NCI-H187 (cell line): ENCODE measurements at places on chromosomes 2 and 18.
A peak's percentile ranks its signal among the peaks of the same experiment; 100 is the strongest.

DNA sequence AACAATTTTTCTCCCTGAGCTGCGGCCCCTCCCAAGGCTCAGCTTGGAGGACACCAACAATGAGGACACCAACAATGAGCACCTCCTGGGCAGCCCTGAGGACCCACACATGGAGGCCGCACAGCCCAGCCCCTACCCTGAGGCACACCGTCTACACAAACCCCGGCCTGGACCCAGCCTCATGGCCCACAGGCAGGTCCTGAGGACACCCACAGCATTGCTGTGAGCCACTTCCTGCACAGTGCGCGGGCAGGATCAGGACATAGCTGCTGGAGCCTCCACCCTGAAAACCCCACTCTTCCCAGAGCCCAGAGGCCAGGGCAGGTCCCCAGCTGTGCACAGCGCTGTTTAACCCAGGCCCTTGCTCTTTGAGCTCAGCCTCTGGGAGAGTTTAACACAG lies 194.3 kb downstream of the RTP5 start:
- DNase-seq = no peak

- no peak for DNase-seq
These were observed 286.9 kb upstream of the NXPH2 start for GRCh38 chr2:139067072-139067471.

- no peak for DNase-seq
These were observed 72.4 kb upstream of the HAAO start for GRCh38 chr2:42864641-42865280.

DNA sequence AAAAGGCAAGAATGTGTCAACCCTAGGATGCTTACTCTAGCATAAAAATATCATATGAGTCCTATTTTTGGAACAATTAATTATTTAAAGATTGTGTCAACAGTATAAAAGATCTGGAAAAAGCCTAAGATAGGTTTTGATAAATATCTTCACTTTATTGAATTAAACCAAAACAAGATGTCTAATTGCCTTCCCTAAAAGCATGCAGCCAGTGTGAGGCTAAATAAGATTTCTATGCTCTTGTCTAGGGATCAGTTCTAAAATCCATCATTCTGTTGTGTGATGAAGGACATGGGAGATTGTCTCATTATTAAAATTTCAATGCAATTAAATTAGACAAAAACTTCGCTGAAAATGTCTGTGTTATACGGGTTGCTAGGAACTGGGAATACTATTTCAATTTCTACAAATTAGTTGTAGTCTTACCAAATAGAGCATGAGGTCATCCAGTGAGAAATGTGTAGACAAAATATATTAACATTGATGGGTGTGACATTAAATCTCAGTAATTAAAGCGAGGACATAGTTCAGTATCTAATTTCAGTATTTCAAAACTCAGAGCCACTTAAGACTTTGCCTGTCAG lies 535.6 kb upstream of the FSIP2 start:
- DNase-seq = no peak

DNA sequence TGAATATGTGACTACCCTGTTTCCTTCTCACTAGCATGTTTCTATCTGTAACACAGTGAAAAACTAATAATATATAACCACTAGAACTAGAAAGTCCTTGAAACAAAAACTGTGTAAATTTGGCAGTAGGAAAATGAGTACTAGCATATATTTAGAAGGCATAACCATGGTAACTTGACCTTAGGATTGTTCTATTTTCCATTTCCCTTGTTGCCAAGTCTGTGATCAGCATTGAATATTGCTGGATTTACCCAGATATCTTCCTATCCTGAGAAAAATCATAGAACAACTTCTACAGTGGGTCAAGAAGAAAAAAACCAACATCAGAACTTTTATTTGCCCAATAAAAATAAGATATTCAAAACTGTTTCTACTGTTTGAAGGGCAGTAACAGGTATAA lies 563.9 kb upstream of the NRXN1 start:
- DNase-seq = no peak

GRCh38 chr2:95730813-95731212 lies 139.0 kb downstream of the TRIM43 start:
- DNase-seq = no peak

DNA sequence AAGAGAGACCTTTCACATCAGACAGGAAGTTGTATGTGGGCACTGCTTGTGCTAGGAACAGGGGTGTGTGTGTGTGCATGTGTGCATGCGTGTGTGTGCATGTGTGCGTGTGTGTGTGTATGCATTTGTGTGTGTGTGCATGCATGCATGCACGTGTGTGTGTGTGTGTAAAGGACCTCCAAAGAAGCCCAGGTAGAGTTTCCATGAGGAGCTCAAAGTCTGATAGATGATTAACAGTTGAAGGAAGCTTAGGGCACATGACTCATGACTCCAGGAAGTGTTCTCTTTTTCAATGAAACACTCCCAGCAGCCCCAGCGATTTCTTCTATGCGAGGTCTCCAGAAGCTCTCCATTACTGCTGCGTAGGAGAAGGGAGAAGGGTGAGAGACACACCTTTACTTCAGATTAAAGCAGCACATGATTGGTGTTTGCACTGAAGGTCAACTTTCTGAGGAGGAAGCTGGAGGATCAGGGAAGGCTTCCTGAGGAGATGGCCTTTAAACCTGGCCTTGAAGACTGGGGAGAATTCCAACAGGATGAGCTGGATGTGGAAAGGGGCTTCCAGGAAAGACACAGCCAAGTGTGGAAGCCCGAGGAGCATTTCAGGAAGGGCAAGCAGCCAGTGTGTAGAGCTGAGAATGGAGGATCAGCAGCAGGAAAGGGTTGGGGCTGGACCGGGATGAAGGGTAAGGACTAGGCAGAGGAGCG lies 77.7 kb downstream of the SMAD4 start:
- DNase-seq = no peak

GRCh38 chr2:24456599-24457556 lies 34.2 kb upstream of the NCOA1 start:
- no peak for DNase-seq

GRCh38 chr2:79292958-79293315 lies 133.4 kb upstream of the REG3A start:
- DNase-seq = no peak

GRCh38 chr2:162676515-162676914 lies 162.1 kb downstream of the KCNH7 start:
- no peak for DNase-seq

- no peak for DNase-seq
These were observed 17.2 kb upstream of the STPG4 start for GRCh38 chr2:47172156-47172921.

DNA sequence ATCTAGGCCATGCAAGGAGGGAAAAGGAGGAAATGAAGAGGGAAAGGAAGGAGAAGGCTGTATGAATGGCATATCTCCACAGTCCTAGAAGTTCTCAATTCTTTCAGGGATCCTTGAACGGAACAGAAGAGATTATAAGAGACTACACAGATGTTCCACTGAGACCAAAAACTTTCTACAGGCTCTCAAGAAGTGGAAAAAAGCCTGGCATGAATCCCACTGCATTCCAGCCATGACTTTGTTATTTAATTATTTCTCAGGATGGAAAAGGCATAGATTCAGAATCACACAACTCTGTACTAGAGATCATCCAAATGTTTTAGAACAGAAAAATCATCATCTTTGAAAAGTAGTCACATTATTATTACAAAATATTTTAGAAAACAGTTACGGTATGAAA lies 131.7 kb upstream of the CDH20 start:
- no peak for DNase-seq

DNA sequence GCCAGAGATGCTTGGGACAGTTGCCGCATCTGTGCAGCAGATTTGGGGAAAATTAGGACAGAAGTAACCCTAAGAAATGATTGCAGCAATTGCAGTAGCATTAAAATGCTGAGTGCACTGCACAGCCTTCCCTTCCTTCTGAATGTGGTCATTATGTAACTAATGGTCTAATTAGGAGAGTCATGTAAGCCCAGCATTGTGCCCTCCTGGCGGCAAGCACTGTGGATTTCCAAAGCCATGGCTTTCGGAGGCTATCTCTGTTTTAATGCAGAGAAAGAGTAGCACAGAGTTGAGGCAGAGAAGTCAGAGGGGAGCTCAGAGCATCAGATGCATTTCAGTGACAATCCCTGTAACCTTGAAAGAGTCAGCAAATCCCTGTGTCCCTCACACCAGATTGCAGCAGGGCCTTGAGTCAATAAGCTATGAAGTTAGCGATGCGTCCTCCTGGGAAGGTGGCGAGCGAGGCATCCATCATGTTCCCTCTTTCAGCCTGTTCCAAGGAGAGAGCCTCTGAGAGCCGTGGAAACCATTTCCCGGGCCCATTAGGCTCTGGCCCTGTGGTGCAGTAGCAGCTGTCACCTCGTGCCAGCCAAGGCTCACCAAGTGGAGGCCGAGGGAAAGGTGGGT lies 307.2 kb downstream of the FBXO15 start:
- no peak for DNase-seq

DNA sequence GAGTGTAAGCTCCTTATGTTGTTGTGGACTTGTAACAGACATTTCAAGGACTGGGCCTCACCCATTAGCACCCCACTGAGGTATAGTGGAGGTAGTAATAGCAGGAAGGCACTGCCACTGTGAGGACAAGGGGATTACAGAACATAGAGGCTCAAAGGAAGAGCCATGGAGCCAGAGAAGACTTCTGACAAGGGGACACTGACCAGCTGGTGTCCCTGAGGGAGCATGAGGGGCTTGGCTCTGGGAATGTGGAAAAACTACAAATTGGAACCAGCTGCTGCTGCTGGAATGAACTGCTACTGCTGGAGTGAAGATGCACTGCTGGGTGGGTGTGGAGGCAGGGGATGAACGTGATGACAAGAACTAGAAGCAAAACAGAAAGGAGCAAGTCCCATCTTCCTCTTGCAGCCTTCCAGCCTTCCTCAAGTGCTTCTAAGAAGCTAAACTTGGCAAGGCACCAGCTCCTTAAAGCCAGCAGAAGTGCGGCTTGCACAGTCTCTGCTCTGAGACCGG lies 167.3 kb upstream of the NOSTRIN start:
- DNase-seq = no peak

DNA sequence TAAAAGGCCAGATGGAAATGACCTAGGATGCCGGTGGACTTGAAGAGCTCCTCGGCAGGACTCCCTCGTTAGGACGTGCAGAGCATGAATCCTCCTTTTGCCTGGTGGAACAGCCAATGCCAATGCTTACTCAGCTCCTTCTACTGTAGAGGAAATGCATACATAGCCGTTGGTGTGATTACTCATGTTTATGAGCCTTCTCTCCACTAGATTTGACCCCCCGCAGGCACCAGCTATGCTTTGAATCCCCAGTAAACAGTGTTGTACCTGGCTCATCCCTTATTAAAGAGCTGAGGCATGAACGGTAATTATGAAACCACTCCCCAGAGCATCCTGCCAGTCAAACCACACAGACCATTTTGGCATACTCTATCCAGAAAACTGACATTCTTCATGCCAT lies 172.8 kb downstream of the ANTXR1 start:
- DNase-seq = no peak

- DNase-seq = no peak
These were observed 25.5 kb upstream of the DYNC2LI1 start for GRCh38 chr2:43748333-43748732.

GRCh38 chr2:99066075-99066958 lies 75.2 kb upstream of the C2orf15 start:
- DNase-seq = peak; percentile 5

- no peak for DNase-seq
These were observed 13.2 kb downstream of the ADRA2B start for GRCh38 chr2:96103187-96103601.

DNA sequence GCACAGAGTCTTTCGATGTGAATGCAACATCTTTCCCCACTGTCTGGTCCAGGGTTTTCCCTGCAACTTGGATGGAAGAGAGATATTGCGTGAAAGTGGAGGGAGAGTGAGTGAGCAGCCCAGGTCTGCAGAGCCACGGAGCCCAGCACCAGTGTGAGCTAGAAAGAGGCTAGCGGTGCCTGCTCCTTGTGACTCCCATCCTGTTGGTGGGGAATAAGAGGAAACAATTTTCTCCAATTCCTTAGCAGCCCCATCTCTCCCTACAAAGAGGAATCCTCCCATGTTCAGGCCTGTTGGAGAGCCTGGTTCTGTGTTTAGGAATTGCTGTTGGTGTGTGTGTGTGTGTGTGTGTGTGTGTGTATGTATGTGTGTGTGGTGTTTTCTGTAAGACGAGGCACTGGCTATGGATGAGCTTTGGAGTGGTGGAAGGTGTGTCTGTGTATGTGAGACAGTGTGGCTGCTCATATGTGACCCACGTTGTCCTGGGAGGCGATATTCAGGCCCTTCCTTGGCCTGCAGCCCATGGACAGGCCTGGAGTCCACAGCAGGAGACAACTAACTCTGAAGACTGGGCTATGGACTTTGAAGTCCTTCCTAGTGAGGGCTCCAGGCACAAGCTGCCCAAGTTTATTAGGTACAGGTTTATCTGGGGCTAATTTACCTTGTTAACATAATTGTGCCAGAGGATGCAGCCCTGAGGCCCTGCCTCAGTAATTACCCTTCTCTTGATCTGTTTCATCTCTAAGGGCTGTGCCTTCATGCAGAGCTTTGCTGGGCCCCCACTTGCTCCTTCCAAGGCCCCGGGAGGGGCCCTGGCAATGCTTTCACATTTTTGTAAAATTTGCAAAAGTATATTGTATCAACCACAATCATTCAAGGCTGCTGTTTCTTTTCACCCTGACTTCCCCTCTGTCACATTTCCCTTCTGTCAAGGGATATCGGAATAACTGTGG lies 88.6 kb upstream of the HAAO start:
- DNase-seq = no peak

- no peak for DNase-seq
These were observed 119.2 kb upstream of the ACVR1C start for GRCh38 chr2:157747695-157748370.

- DNase-seq = no peak
These were observed 336.5 kb downstream of the DCDC2C start for GRCh38 chr2:4039896-4040295.

- no peak for DNase-seq
These were observed 5.6 kb upstream of the SP9 start for GRCh38 chr2:174328961-174329715.

DNA sequence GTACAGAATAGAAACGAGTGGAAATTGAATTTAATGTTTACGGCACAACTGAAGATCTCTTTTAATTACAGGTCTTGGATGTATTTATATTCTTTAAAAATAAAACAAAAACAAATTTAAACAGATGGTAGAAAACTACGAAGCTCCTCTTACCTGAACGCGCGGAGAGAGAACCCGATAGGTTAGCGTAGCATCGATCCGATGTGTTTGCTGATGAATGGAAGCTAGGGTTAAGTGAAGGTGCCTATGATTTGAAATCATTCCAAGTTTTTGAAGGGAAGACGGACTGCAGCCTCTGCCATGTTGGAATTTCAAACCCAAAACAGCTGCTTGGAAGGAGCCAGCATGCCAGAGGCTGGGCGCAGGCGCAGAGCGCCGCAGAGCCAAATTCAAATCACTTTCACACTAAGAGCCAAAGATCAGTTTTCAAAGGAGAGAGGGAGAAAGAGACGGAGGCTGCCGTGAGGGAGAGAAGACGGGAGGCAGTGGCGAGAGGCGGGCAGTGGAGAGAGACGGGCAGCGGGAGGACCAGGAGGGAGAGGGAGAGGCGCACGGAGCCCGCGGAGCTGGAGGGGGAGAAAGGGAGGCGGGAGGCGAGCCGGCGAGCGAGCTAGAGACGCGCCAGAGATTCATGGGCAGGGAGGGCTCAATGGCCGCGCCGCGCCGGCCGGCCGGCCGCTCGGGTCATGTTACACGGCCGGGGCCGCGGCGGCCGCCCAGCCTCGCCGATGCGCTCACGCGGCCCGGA lies at the start of gene FIGN:
FIGN (minus strand) TSS at position 324 of the 748 bp plus-strand sequence. CDS start 1,081 bp downstream, outside the sequence.
- DNase-seq = peak; percentile 55
